HFF-Myc (cell line): ENCODE measurements at places on chromosomes 5 and 9.

DNA sequence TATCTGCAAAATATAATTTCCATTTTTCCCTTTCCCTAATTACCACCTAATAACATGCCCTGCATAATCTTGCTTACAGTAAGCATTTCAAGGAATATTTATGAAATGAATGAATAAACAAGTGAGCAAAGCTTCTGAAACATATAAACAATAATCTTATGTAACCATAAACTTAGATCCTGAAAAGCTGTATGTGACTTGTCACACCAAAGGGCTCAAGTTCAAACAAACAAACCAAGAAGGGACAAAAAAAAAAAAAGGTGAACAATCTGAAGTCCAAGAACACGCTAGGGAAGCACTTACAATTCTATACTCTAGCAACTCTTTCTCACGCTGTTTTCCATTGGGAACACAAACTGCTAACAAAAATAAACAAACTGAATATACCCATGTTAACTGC lies 36.3 kb downstream of the PLPP1 start:
- no peak for DNase-seq

GRCh38 chr5:9498541-9499497 lies 47.1 kb downstream of the SEMA5A start:
- no peak for DNase-seq

- DNase-seq: no peak
Observed at GRCh38 chr9:22969350-22969979, 522.8 kb downstream of the DMRTA1 start.

DNA sequence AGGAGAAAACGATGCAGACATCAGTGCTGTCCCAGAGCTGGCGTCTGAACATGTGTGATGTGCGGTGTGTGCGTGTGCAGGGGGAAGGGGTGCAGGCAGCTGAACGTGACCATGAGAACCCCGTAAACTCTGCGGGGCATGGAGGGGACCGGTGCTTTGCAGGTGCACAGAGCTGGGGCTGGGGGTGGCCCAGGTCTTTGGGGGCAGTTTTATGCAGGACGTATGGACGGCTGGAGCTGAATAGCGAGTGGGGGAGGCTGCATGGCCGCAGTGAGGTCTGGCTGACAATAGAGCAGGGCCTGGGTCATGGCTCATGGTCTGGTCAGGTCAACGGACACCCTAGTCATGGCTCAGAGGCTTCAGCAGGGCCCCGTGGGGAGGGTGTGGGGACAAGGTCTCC lies 3.3 kb upstream of the EXOC3 start:
- no peak for DNase-seq

GRCh38 chr5:151238303-151238741 lies 14.4 kb upstream of the CCDC69 start:
- no peak for DNase-seq

DNA sequence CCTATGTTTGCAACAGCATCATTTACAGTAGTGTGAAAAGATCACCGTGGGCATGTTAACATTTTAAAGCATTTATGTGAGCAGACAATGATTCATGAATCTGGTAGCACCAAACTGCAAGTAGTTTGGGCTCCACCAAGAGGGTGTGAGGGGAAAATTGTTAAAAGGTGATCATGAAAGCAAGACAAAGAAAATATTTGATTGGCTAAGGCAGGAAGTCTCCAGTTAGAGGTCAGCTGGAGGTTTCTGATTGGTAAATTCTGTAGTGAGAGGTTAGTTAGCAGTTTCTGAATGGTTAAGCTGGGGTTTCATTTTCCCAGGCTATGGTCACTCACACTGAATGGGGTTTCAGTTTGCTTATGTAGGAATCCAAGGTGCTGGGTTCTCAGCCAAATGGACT lies 13.5 kb upstream of the DRD1 start:
- no peak for DNase-seq

- DNase-seq: no peak
Observed at GRCh38 chr9:4145482-4145881, 154.4 kb downstream of the GLIS3 start.

- DNase-seq: peak; percentile 43
Observed at GRCh38 chr5:39169081-39169480, 50.3 kb downstream of the FYB1 start.

GRCh38 chr5:143730112-143730801 lies 81.7 kb upstream of the HMHB1 start:
- no peak for DNase-seq

DNA sequence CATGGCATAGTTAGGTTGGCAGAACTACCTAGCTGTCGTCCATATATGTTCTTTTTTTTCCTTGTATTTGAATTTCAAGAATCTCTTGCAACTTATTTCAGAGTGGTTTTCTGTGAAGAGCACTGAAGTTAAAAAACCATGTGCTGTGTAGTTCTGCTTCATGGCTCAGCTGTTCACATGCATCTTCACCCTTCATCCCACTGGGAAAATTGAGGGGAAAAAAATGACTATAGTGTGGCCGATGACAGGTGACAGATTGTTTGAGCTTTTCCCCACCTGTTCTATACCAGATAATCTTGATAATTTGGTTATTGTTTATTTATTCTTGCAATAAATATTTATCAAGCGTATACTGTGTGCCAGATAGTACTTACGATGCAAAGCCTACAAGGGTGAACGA lies 77.8 kb downstream of the AOPEP start:
- no peak for DNase-seq

DNA sequence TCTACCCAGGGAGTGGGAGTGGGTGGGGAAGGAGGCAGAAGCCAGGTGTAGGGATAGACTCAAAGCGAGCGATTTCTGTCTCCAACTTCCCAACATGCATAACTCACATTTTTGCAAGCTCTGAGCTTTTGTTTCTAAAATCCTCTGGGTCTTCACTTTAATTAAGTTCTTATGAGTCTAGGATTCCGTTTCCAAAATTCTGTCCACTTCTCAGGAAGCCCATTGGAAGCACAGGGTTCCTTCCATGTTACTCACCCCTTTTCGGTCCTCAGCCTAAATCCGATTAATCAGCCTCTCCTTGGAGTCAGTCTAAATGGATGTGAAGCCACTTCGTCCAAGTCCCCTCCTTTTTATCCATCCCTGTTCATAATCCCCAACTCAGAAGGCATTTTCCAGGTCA lies 1.4 kb downstream of the GPX3 start:
- DNase-seq: no peak

DNA sequence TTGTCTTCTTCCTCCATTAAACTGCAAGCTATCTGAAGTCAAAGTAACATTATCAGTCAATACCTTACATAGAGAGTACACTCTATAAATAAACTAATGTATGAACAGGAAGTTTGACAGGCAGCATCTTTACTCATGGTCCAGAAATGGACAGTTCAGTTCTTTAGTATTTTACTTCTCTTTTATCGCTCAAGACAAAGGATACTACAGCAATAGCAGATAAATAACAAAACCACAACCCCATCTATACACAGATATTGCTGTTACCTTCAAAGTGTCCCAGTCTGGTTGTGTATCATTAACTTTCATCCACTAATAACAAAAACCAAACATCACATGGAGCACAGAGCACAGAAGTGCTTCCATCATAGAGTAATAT lies 46.4 kb downstream of the SEMA5A start:
- DNase-seq: no peak

GRCh38 chr9:14814249-14814628 lies 91.7 kb upstream of the CER1 start:
- DNase-seq: no peak

- no peak for DNase-seq
Observed at GRCh38 chr5:136425921-136426320, 60.6 kb upstream of the TRPC7 start.

GRCh38 chr9:131776473-131776872 lies 36.6 kb upstream of the RAPGEF1 start:
- peak; percentile 2 for DNase-seq

- no peak for DNase-seq
Observed at GRCh38 chr5:34584165-34584564, 72.0 kb upstream of the RAI14 start.

DNA sequence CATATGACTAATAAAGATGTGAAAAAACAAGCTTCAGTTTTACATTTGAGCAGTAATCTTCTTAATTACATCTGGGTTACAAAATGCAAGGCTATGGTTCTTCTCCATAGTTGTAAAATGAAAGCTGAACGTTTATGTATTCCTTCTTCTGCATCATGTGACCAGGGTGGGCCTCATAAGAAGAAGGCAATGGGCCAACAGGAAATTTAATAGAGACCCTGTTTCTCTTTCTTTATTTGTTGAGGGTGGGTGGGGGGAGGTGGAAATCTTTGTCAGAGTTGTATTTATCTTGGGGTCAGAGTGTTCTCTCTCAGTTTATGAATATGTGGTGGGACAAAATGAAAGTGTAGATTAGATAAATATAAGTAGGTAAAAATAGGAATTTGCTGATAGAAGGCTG lies 418.8 kb downstream of the TLE4 start:
- no peak for DNase-seq
